Activated naive CD8-positive, alpha-beta T cell treated with anti-CD3 and anti-CD28 coated beads, Interleukin-2, amount 10 ng/mL, durations not matched to agents 7 days and 5 days (primary cell): ENCODE measurements at places on chromosomes 12 and 14. TPM values are rescaled to one million over a fixed set of nuclear protein-coding genes. Genes with fewer than 3 reads are reported as not detected.

GRCh38 chr14:75092698-75093097 lies 23.3 kb downstream of the ZC2HC1C start:
- H3K4me3 ChIP-seq: no peak overlapping the region
- no peak for DNase-seq
- peaks cover 11% of the 10 kb centered on the region for H3K36me3 ChIP-seq
- no peaks in the 10 kb centered on the region for H3K4me1 ChIP-seq

DNA sequence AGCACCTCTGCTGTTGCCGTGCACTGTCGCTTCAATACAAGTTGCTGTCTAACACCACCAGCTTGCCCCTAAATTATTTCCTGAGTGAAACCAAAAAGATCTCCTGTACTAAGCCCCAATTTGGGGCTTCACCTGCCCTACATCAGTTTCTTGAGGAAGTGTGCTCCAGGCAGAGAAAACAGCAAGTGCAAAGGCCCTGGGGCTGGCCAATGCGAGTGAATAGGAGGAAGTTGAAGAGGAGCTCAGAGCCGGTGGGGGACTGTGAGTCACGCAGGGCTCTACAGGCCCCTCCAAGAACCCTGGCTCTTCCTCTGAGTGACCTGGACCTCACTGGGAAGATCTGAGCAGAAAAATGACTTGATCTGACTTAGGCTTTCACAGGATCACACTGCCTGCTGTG lies 117.2 kb downstream of the IPO8 start:
- no peaks in the 10 kb centered on the region for H3K4me1 ChIP-seq
- H3K27me3 ChIP-seq: no peaks in the 10 kb centered on the region
- H3K36me3 ChIP-seq: no peaks in the 10 kb centered on the region
- no peak overlapping the region for H3K27ac ChIP-seq
- no peak for DNase-seq
- no peak overlapping the region for H3K4me3 ChIP-seq

- no peaks in the 10 kb centered on the region for H3K36me3 ChIP-seq
- H3K27ac ChIP-seq: no peak overlapping the region
- H3K4me3 ChIP-seq: no peak overlapping the region
- DNase-seq: no peak
- peaks cover 23% of the 10 kb centered on the region for H3K27me3 ChIP-seq
- peaks cover 2% of the 10 kb centered on the region for H3K4me1 ChIP-seq
These were observed 4.2 kb upstream of the CLMN start for GRCh38 chr14:95323917-95324316.

DNA sequence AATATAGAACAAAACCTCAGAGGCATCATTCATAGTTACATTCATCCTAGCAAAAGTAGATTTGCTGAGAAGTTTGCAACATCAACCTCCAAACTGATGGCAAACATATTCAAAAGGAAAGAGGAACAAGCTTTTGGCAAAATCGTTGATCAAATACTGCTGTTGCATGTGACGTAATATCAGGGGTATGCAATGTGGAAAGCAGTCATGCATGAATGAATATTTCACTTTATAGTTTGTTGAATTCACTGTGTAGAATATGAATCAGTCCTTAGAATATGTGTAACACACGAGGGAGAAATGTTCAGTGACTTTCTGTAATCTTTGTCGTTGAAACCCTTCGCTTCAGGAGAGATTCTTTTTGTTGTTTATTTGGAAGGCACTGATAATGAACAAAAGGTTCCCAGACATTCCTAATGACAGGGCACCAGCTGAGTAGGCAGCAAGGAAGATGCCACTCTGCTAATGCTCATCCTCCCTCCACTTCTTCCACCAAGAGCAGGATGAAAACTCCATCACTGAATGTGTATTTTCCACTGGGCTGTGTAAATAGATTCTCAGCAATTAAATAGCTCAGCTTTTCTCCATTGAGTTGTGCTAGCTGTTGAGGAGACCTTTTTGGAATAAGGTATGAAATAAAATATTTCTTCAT lies 126.1 kb downstream of the PELI2 start:
- no peak overlapping the region for H3K4me3 ChIP-seq
- peaks cover 2% of the 10 kb centered on the region for H3K4me1 ChIP-seq
- DNase-seq: no peak

DNA sequence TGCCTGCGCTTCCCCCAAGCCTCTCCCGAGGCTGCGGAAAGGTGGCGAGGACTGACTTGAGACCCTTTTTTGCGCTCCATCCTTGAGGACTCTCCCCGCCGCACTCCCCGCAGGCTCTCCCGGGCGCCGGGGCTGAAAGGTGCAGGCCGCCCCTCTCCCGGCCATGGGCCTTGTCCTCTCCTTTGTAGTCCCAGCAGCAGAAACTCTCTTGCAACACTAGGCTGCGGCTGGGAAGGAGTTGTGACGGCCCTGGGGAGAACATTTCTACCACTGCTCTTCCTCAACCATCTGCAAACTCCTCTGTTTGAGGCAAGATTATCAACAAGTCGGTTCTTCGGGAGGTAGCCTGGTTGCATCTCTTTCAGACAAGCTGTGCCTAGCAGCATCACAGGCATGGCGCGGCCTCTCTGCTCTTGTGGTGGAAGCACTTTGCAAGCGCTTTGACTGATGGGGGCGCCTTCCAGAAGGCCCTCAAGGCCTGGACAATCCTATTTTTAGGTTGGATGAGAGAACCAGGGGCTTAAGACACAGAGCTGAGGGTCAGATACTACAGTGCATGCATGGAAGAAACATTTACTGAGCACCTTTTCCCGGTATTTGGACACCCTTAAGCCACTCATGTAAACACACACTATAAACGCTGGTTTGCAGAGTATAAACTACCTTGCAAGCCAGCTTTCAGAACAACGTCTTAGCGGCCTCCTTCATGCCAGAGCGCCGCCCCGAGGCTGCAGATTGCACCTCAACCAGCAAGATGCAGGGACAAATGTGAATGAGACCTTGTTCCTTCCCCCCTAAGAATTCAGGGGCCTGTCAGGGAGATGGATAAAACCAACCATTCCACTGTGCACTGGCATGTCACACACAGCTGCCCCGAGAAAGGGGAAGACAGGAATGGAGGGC lies 1.2 kb upstream of the PRIMA1 start:
- no peak for DNase-seq
- no peaks in the 10 kb centered on the region for H3K36me3 ChIP-seq
- peaks cover 55% of the 10 kb centered on the region for H3K27me3 ChIP-seq
- H3K4me3 ChIP-seq: no peak overlapping the region
- no peak overlapping the region for H3K27ac ChIP-seq
- H3K4me1 ChIP-seq: no peaks in the 10 kb centered on the region

GRCh38 chr12:64029013-64029857 lies 184.7 kb downstream of the SRGAP1 start:
- peaks cover 9% of the 10 kb centered on the region for H3K27me3 ChIP-seq
- H3K27ac ChIP-seq: no peak overlapping the region
- H3K36me3 ChIP-seq: no peaks in the 10 kb centered on the region
- H3K4me3 ChIP-seq: no peak overlapping the region
- H3K4me1 ChIP-seq: peaks cover 2% of the 10 kb centered on the region

GRCh38 chr12:62893276-62893675 lies 41.7 kb downstream of the PPM1H start:
- DNase-seq: no peak

The GZMB gene
- total RNA-seq: 217 TPM
